ENCODE measurements at places on chromosomes 6 and 20.

DNA sequence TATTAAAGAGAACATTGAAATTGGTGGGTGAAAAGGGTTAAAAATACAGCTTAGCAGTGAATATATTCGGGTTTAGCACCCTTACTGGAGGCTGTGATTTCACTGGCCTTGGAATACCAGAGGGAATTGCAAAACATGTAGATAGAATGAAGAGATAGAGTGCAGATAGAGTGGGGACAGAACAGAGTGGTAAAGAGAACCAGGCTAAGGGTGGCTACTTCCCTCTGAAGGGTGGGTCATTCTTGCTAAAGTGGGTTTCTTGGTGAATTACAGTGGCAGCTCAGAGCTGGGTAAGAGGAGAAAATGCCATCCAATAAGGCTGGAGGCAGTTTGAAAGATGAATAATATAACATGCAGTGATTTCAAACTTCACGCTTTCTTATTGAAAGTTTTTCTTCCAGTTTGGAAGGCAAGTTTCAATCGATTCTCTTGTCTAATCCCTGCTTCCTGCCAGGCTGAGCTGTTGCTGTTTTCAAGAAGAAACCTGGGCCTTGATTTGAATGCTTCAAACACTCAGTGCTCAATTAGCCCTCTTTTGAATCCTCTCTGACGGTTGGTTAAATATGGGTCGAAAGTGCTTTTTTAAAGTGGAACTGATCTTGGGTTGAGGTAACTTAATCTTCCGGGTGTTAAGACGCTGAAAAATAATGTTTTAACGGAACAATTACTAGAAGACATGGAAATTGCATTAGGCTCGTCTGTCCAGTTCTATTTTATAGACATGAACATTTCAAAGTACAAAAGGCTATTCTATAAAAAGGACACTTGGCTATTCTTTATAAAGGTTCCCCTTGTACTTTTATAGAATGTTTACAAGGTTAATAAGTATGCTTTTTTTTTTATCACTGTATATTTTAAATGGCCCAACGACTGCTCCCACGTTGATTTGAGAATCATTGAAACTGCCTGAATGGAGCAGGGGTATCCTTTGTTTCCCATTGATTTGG is 203.3 kb downstream of the BCAS1 start:
- DNase-seq = no peak

DNA sequence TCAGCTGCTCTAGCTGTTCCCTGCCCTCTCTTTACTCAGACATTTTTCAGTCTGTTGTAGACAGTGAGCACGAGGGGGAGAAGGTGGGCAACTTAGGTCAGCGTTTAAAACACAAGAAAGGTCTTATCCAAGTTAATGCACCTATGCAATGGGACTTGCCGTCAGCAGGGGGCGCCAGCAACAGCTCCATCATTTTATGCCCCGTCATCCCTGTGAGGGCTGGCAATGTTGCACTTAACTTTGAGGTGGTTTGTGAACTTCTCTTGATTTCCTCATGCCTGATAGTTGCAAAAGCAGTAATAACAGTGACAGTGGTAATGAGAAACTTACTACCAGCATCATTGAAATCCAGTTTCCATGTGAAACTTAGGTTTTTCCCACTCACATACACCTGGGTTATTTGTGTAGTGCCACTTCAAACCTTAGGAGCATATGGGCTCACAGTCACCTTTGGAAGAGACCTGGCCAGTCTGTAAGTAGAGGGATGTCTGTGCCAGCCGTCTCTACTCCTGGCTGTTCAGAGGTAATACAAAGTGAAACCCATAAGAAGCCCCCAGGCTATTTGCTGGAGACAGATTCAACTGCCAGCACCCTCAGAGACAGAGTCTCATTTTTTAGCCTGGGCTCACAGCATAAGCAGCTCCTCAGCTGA is 44.9 kb upstream of the ID1 start:
- DNase-seq = no peak

DNA sequence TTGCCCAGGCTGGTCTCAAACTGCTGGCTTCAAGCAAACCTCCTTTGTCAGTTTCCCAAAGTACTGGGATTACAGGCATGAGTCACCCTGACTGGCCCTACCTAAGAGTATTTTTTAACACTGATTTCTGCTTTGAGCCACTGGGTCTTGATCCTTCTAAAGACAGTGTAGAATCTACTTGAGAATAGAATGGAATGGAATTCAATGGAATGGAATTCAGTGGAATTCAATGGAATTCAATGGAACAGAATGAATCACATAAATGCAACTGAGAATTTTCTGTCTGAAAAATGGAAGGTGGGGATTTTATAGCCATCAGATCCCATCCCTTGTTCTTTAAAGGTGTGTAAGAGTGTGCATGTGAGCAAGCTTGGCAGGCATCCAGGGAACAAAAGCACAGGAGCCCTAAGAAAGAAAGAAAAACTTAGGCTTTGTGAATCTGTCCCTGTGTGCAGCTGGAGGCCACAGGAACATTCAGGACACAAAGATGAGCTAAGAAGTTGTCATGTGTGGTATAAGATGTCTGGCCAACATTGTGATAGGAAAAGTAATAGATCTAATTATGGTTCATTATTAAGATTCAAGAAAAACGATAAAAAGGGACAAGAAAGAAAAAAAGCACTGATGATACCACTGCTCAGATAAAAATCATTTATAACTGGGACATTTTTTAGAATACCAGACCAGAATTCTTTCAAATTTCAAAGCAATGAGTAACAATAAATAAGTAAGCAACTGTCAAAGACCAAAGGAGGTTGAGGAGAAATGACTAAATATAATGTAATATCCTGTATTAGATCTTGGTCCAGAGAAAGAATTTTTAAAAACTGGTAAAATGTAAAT is 681.0 kb upstream of the GJE1 start:
- no peak for DNase-seq

DNA sequence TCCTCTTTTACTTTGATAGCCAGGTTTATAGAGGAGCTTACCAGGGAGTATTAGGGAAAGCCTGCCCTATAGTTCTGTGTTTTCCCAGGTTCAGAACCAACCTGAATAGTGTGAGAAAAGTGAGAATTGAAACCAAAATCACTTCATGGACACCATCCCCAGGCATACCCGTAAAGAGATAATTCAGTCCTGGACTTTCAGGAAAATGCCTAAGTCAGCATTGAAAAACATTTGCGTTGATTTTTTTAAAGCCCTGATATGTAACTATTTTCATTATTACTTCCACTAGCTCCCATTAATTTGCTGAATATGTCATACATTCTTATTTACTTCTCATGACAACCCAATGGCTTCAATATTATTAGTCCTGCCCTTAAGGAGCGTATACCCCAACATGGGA is 77.4 kb upstream of the TCF21 start:
- no peak for DNase-seq

- no peak for DNase-seq
Observed at GRCh38 chr6:67292169-67292568, 1342.9 kb upstream of the ADGRB3 start.

GRCh38 chr20:14853079-14853478 is 515.7 kb upstream of the FLRT3 start:
- no peak for DNase-seq

- DNase-seq = no peak
Observed at GRCh38 chr6:40378071-40378724, 209.0 kb downstream of the LRFN2 start.

DNA sequence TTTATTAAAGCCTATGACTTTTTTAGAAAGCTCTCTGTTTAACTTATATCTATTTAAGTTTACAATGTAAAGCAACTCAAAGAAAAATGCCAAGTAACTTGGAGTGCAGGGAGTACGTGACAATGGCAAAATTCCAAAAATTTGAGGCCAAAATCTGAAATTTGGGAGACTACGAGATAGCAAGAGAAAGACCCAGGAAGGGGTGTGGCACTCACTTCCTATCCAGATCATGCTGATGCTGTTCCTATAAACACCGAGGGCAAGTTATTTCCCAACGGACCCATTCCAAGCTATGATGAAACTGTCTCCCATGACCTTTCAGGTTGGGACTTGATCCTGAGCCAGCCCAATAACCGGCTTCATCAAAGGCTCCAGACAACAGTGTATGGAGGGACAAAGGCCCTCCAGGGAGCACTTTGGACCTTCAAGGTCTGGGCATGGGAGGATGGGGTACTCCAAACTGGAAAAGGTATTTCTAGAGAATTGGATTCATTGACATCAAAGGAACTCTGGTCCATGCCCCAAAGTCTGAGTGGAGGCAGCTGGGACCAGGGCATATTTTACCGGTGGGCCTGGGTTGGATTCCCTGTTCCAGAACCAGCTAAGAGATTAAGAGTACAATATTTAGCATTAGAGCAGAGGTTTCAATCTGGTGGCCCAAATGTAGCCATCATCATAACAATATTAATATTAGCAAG is 15.7 kb upstream of the SLC13A3 start:
- no peak for DNase-seq

GRCh38 chr6:123655521-123656306 is 19.0 kb upstream of the TRDN start:
- no peak for DNase-seq

DNA sequence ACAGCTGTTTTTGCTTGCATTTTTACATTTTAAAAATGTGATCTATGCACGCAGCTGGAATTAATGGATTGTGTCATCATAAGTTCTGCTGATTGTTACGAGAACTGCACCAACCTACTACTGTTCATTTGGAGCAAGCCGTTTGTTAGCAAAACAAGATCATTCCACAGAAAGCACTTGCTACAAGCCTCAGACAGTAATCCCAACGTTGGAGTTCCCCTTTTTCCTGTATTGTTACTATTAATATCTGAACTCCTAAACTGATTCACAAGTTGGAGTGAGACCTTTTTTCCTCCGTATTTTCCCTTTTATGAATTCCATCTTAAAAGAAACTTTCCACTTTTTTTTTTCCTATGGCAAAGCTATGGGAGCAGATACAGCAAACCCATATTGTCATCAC is 3.5 kb downstream of the TENT5A start:
- peak; percentile 21 for DNase-seq

DNA sequence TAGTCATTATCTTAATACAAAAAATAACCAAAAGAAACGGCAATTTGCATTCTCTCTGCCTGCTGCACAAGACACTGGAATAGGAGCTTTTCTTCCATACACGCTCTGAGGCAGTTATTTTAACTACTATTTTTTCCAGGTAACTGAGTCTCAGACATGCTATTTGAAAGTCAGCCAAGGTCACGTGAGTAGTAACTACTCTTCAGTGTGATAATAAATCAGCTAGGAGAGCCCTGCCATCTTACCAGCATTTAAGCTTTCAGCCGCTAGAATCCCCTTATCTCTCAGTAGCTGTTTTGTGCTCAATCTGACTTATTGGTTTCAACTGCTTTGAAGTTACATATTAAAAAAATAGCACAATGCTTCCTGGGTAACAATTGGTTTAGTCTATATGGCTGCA is 84.5 kb downstream of the NRN1 start:
- DNase-seq = no peak

DNA sequence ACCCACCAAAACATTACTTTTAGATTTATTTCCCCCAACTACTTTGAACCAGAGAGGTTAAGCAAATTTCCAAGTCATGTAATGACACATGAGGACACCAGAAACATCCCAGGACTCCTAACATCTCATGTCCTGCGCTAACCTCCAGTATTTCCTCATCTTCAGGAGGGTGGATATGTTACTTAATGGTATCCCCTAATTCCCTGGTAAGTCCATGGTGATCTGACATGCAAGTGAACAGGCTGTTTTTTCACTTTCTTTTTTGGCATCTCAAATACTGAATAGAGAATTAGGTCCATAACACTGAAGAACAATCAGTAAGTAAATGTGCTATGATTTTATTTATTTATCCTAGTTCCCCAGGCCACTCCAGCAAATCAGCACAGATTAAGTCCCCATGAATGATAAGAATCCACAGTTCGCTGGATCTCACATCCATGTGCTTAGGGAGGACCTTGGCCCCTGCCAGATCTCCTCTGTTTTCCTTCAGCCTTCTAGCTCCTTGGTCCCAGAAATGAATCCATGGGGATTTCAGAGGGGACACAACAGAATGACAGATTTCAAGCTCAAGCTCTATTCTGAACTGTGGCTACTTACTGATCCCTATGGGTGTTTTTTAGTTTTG is 334.6 kb downstream of the CDC5L start:
- no peak for DNase-seq

DNA sequence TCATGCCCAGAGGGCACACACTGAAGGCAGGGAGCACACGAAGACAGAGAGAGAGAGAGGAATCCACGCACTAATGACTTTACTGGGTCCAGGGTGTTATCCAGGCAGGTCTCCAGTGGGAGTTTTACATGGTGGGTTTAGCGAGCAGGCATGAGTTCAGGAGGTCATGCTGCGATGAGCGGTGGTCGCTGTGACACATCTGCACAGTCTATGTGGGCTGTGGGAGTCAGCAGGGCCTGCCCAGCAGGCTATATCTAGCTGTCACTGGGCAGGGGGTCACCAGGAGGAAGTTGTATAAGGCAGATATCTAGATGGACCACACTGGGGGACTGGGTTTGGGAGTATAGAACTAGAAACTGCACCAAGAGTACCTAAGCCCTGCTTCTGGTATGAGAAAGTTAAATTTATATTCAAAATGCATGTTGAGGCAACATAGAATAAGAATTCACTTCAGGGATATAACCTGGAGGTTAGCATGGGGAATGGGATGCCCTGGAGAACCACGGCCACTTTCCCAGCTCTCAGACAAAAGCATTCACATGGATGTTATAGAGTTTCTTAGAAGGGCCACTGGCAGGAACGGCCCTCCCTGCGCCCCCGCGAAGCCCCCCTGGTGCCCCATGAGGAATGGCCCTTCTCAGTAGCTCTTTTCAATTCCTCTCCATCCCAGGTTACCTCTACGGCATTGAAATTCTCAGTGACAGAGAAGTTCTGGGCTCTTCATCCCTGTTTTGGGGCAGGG is 113.9 kb downstream of the RNF144B start:
- DNase-seq = no peak

GRCh38 chr6:7919871-7920270 is 9.3 kb upstream of the TXNDC5 start:
- DNase-seq = no peak

GRCh38 chr20:48843057-48843806 is 15.4 kb upstream of the PREX1 start:
- DNase-seq = no peak

All from hindlimb muscle (tissue), 1 donor.